ENCODE measurements at places on chromosomes 3 and 15.
A peak's percentile ranks its signal among the peaks of the same experiment; 100 is the strongest.

GRCh38 chr3:50862221-50862620 lies 187.5 kb downstream of the DOCK3 start:
- ATAC-seq = no peak

DNA sequence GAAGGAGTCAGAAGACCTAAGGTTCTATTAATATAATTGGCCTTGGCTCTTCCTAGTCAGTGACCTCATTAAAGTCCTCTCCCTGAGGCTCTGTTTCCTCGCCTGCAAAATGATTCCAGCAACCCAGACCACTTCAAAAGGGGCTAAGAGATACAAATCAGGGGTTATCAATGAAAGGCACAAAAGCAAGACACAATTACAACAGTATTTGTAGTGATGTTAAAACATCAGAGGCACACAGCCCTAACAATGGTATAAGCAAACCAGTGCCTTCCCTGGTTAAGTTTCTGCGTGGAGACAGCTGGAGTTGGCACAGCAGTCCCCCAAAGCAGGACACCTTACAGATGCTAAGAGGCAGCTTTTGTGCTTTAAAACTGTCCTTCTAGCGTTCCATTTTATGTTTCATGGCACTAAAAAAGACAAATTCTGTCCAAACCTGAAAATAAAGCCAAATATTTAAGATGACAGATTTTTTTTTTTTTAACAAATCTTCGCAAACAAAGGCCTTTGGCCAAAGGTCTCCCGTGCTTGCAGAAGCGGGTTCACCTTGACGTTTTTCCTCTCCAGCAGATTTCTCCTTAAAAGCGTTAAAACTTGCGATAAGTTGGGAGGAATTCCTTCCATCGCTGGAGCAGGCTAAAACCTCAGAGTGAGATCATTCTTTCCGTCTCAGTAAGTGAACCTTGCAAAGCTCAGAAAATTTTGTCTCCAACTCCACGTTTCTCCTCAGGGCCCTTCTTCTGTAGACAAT lies 999 bp downstream of the ZNF280D start:
- ATAC-seq = peak; percentile 3

GRCh38 chr15:88225461-88225860 lies 31.1 kb downstream of the NTRK3 start:
- no peak for ATAC-seq

- ATAC-seq = no peak
These were observed 63.3 kb upstream of the MITF start for GRCh38 chr3:69675786-69676530.

- no peak for ATAC-seq
These were observed 4.9 kb upstream of the FAM131A start for GRCh38 chr3:184332370-184333090.

DNA sequence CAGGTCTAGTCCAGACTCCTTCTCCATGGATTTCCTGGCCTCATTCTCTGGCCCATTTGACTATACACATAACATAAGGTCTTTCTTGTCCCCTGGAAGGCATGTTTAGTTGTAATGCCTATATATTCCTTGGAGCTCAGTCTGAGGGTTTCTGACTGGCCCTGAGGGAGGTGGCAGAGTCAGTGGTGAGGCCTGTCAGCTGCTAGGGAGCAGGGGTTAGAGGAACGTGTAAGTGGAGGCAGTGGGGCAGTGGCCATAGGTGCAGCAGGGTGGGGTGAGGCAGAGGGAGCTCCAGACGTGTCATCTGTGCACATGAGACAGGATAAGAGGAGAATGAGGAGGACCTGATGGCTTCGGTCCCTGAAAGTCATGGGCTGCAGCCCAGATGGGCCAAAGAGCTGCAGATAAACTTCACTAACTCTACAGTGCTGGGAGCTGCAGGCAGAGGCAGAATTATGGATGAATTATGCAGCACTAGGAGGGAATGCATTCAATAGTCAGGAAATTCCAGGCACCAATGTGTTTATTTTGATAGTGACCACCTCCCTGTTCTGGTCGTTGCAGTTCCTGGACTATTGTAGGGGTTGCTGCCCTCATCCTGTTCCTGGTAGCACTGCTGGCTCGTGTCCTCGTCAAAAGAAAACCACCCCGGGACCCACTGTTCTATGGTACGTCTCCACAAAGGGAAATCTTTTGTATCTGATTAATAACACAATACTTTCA lies 4.9 kb downstream of the TM6SF1 start:
- ATAC-seq = peak; percentile 85

DNA sequence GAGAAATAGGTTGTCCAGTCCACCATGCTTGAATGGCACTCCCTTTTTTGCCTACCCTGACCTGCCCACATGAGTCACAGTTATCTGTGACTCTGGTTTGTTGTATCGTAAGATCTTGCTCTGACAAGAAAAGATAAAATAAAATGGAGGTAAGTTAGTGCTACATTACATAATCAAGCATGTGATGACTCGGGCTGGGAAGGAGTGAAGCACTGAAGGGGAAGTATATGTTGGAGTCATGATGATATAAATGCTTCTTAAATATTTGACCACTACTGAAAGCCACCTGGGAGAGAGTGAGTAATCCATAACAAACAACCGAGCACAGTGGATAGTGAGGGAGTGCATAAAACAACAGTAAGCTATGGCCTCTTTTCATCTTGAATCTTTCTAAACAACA lies 124.4 kb downstream of the SHOX2 start:
- no peak for ATAC-seq

DNA sequence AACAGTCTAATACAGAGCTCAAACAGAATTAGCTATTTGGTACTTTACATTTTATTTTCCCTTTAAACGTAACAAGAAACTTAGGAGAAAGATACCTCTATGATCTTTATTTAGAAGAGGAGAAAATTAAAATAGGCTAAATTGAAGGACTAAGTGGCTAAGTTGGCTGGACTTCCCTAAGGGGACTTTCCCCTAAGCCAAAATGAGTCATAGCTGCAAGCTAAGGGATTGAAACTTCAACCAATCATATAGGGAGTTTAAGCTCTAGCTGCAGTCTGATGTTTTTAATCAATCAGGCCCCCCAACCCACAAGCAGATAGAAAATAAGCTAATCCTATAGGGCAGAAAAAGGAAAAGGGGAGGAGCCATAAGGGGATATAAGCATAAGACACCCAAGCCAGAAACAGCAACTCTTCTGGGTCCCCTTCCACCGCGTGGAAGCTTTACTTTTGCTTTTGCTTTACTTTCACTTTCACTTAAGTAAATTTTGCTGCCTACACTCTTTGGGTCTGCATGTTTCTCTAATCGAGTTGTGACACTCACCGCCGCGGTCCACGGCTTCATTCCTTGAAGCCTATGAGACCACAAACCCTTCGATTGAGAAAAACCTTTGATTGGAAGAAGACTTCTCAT lies 1108.5 kb upstream of the EPHA6 start:
- no peak for ATAC-seq

All from motor neuron (in vitro differentiated cells).